ENCODE measurements at places on chromosomes 12 and 14.

- no peak for DNase-seq
Measured at GRCh38 chr12:40597133-40597532, 95.1 kb upstream of the CNTN1 start.

DNA sequence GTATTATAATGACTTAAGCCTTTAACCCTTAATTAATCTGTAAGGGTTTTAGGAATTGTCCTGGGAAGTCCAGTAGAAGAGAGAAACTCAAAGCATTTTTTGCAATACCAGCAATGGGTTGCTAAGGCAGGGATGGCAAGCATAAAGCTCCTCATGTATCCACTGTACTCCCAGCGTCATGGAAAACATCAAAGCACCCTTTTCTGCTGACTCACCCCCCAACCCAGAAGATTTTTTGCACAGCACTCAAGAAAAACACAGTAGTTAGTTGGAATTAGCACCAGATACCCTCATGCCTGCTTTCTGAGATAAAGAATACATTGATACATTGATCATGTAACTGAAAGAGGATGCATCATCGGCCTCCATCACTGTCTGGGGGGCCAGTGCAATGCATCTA lies 199.1 kb upstream of the CNOT2 start:
- no peak for DNase-seq

DNA sequence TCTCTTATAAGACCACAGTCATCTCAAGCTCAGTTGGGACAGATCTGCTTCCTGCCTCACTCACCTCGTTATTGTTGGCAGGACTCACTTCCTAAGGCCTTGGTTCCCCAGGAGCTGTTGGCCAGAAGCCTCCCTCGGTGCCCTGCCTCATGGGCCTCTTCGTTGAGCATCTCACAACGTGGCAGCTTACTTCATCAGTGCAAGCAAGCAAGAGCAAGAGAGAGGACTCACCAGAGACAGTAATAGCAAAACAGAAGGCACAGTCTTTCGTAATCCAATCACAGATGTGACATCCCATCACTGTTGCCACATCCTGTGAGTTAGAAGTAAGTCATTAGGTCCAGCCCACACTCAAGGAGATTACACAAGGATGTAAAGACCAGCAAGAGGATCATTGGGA lies 5.1 kb upstream of the NUMB start:
- DNase-seq, result no peak

DNA sequence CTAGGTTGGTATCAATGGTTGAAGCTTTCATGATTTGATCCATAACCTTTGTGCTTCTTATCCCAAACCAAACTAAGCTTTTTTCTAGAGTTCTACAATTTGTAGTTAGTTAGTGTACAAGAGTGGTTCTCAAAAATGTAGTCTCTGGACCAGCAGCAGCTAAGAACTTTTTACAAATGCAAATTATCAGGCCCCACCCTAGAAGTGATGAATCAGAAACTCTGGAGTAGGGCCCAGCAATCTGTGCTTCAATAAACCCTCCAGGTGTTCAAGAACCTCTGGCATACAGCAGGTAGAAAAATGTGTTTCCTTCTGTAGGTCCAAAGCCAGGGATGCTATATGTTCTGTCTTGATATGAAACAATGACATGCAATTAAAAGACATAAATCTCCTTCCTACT lies 26.1 kb upstream of the ACTR6 start:
- DNase-seq, result no peak
